ENCODE measurements at places on chromosomes 3 and 15.
A peak's percentile ranks its signal among the peaks of the same experiment; 100 is the strongest.

- DNase-seq, result no peak
Observed at GRCh38 chr3:102336130-102336529, 98.7 kb upstream of the ZPLD1 start.

GRCh38 chr15:91478717-91479191 is 374.8 kb upstream of the SLCO3A1 start:
- DNase-seq, result no peak

DNA sequence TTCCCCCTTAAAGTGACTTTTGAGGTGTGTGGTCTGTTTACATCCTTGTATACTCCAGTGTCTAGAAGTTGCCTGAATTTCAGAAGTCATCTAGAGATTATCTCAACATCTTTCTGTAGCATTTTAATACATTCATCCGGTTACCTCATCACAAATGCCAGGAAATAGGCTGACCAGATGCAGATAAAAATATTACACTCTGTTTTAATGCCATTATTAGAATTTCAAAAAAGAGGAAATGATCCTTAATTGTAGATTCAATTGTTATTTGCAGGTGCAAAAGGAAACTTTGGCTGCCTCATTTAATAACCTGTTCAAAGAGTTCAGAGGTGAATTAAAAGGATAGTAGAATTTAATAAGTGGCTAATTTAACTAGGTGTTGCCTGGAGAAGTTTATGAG is 290.9 kb downstream of the C3orf38 start:
- no peak for DNase-seq

GRCh38 chr3:183500981-183501704 is 54.4 kb downstream of the KLHL6 start:
- no peak for DNase-seq

DNA sequence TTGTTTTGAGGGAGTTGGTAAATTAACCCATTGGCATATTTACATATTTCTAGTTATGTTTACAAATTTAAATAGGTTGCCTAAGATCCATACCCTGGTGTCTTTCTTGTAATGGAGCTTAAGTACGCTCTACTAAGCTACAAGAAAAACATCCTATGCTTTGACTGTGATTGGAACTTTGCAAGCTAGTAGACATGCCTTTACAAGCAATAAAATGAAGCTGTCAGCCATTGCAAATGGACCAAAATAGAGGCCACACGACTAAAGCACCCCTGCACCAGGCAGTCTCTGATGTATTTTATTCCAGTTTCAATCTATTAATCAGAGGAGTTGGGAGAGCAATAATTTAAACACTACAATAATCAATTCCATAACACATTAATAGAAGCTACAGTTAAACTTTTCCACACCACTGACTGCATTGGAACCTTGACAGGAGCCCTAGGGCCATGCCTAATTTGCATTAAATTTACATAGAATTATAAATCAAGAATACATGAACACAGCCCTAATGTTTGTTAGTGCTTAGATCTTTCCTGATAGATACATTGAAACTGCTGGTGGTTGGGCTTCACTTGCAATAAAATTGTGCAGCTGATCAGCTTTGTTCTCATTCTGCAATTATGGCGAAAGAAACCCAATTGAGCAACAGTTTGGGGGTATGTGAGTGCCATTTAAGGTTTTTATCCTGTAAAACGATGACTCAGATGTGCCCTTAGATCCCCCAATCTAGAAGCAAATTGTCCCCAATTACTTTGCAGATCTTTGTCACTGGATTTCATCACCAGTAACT is 360.1 kb downstream of the LSAMP start:
- DNase-seq, result no peak

- DNase-seq, result no peak
Observed at GRCh38 chr3:79063624-79064023, 704.2 kb downstream of the ROBO1 start.

DNA sequence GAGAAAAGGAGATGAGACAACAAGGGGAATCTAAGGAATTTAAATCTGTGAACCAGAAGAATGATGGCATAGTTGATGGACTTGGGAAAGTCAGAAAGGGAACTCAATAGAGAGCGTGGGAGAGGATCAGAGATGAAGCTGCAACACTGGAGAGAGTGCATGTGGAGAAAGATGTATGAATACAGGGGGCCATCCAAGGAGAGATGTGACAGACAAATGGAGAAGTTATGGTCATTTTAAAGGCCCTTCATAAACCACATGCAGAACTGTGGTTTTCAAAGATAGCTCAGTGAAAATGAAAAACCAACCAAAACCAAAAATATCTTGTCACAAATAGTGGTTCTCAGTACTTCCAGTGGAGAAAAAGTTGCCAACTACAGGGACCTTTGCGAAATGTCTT is 265.2 kb downstream of the SUCLG2 start:
- no peak for DNase-seq

GRCh38 chr3:187983484-187984124 is 170.4 kb upstream of the LPP start:
- DNase-seq, result no peak

DNA sequence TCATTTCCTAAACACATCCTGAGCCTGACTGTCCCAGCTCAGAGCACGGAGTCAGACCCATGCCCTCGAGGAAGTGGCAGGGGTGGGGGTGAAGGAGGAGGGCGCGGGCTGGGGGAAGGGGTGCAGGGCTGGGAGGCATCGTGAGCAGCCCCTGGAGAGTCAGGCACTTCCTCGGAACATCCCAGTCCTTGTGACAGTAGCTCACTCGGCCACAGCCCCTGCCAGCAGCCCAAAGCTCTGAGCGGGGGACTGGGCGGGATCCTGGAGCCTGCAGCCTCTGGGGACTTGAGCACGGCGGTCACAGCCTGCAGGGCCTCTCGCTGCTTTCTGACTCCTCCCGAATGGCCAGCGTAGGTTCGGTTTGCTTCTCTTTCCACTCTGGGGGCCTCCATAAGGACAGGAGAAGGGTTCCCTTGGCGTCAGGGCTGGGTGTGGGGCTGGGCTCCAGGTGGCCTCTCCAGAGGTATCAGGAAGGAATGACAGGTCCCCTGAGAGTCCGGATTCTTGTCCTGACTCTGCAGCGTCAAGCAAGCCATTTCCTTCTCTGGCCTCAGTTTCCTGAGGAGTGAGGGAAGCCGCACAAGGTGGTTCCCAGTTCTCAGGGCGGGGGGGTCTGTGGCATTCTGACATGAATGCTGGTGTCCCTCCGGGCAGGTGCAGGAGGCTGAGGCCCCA is 20.9 kb downstream of the PSTPIP1 start:
- DNase-seq, result no peak

GRCh38 chr3:50248387-50248786 is 12.4 kb downstream of the GNAI2 start:
- no peak for DNase-seq

DNA sequence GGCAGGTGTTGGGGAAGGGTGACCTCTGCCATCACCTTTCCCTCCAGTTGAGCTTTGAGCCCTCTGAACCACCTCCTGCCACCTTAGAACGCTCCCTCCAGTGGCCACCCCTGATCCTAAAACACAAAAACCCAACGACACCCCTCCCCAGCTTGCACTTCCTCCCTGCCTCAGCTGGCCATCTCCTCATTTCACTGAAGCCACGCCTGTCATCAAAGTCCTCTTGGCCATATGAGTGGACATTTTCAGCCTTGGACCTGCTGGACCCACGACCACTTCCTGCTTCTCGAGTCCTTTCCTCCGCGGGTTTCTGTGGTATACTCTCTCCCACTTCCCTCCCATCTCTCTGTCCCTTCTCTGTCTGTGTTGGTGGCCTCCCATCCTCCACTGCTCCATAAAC is 48.5 kb upstream of the NR2C2 start:
- no peak for DNase-seq

DNA sequence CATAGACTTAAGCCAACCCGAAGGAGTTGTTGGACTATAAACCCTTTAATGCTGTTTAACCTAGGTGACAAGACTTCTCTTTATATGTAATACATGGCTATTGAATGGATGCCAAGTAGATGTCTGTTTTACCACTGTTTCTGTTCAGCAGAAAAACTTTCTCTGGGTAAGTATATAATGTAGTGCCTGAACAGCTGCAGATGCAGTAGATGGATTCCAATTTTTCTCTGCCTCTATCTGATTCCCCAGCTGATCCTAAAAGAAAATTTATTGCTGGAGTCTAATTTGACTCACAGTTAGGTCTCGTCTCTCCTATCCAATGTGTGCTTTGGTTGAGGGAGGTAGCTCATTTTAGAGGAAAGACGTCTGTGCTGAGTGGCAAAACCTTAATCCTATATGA is 256.5 kb upstream of the CBLB start:
- no peak for DNase-seq

- DNase-seq, result no peak
Observed at GRCh38 chr3:181715571-181716340, 4.0 kb downstream of the SOX2 start.

- DNase-seq, result no peak
Observed at GRCh38 chr3:181694805-181695660, 16.7 kb upstream of the SOX2 start.

- no peak for DNase-seq
Observed at GRCh38 chr3:51975852-51976549, 1.1 kb downstream of the ABHD14A start.

- DNase-seq, result peak; percentile 78
Observed at GRCh38 chr3:13648060-13649001, 99.4 kb downstream of the FBLN2 start.

DNA sequence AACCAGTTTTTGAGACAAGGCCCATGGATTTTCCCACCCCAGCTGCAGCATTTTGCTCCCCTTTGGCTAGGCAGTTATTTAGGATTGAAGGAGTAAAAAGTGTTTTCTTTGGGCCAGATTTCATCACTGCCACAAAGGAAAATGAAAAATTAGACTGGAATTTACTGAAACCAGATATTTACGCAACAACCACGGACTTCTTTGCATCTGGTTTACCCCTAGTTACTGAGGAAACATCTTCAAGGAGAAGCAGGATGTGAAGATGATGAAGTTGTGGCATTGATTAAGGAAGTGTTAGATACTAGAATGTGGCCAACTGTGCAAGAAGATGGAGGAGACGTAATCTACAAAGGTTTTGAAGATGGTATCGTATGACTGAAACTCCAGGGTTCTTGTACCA is 165.2 kb upstream of the MYRIP start:
- no peak for DNase-seq

DNA sequence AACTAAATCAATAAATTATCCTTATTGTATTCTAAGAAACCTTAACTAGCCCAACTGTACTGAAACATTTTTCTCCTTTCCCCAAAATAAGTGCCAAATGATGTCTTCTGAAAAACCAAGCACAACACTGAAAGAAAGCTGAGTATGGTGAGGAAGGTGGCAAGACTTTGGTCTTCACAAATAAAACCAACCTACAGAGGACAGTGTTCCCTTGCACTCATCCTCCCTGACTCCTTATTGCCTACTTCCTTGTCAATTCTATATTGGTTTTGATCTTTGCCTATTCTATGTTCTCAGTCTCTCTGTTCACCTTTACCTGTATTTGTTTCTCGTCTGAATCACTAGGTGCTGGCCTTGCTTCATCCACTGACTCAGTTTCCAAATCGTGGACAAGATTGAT is 490.1 kb upstream of the ZNF385D start:
- no peak for DNase-seq

GRCh38 chr3:61055447-61055846 is 195.8 kb downstream of the FHIT start:
- DNase-seq, result no peak

DNA sequence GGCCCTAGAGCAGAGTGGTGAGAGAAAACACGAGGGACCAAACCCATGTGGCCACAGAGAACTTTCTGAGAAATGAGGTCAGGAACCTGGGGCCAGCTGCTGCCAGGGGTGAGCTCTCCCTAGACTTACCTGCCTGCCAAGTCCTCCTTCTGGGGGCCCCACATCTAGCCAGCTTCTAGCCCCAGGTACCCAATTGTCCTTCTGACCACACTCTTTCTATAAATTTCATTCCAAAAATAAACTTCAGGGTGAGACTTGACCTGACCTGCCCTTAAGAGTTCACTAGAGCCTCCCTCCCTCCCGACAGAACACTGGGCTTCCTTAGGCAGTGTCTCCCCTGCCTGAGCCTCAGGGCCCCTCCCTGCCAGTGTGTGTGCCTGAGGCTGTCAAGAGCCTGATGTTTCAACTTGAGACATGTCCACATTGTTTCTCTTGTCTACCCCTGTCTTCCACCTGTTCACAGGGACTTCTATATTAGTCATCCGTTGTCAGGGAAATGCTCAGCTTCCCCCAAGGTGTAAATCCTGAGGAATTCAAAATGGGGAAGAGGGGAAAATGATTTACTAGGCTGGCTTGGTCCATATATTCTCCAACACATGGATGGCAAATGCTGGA is 312.8 kb upstream of the TLE3 start:
- DNase-seq, result no peak

- no peak for DNase-seq
Observed at GRCh38 chr15:37517191-37517895, 417.0 kb upstream of the MEIS2 start.

DNA sequence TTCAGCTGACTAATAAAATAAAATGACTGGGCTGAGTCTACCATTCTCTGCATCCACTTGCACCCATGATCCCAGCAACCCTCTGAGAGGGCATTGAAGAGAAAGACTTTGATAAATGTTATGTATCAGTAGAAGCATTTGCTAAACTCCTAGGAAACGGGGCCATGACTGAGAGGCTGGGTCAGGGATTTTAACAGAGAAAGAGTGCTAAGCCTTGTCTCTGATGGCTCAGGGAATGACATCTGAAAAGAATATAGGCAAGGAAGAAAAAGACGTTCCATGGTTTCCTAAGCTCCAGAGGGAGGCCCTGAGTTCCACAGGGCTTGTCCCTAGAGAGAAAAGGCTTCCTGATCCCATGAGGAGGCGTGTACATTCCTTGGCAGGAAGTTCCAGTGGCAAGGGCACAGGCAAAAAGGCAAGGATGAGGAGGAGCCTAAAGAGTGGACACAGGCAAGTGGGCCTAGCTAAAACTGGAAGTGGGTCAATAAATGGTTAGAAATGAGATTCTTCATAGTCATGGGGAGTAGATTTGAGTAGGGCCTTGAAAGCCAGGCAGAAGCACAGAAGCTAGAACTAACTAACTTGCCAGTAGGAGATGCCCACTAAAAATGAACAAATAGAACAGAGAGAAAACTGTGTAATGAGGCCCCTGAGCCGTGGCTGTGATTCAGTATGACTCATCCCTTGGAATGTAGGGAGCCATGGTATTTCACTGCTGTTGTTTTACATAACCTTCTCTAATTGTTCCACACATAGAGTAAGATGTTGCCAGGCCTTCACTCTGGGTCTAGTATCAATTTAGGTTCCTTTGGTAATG is 44.9 kb upstream of the MANF start:
- no peak for DNase-seq

DNA sequence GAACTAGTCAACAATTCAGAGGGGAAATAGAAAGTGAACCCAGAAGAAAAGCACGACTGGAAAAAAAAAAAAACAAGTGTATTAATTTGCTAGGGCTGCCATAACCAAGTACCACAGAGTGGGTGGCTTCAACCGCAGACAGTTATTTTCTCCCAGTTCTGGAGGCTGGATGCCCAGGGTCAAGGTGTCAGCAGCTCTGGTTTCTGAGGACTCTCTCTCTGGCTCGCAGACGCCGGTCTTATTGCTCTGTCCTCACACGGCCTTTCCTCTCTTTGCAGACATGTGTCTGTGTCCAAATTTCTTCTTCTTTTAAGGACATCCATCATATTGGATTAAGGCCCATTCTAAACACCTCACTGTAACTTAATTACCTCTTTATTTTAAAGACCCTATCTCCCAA is 291.8 kb downstream of the XXYLT1 start:
- no peak for DNase-seq

Measured in stimulated activated CD4-positive, alpha-beta T cell treated with anti-CD3 and anti-CD28 coated beads, Interleukin-12 subunit alpha, Interleukin-12 subunit beta, amount 100 ng/mL, for 4 hours (primary cell).